A549 treated with CORT108297 at 1 μM for 4 hours (cell line): ENCODE measurements at places on chromosomes 12 and 14. TPM values are rescaled to one million over a fixed set of nuclear protein-coding genes. Genes with fewer than 3 reads are reported as not detected.

Gene CELA1
- total RNA-seq: not detected in 5 replicates

Gene SLC15A4
- total RNA-seq: 20.8 to 25.6 TPM (median 23.8 TPM) in 5 replicates

Gene FOXM1
- 86.3 to 96.8 TPM (median 90.3 TPM) in 5 replicates for total RNA-seq

Gene EFS
- total RNA-seq: not detected in 5 replicates

Gene LIN7A
- total RNA-seq: 0.25 to 0.51 TPM (median 0.33 TPM) in 5 replicates

Gene FSCB
- not detected in 5 replicates for total RNA-seq

Gene FGD4
- total RNA-seq: 2.3 to 4.2 TPM (median 3.2 TPM) in 5 replicates

Gene C1QL4
- total RNA-seq: 3.9 to 6.6 TPM (median 5.7 TPM) in 5 replicates

Gene NT5DC3
- total RNA-seq: 6.8 to 8.5 TPM (median 7.4 TPM) in 5 replicates

Gene KRT80
- 48.5 to 70.6 TPM (median 60.1 TPM) in 5 replicates for total RNA-seq

Gene REP15
- 0.34 to 0.62 TPM (median 0.51 TPM) in 5 replicates for total RNA-seq

Gene MYO1H
- total RNA-seq: not detected in 5 replicates
